CD8-positive, alpha-beta T cell (primary cell): ENCODE measurements at places on chromosomes 11 and 22.

- peak; percentile 42 for DNase-seq
Measured at GRCh38 chr11:72234920-72235319, 9.1 kb downstream of the PHOX2A start.

DNA sequence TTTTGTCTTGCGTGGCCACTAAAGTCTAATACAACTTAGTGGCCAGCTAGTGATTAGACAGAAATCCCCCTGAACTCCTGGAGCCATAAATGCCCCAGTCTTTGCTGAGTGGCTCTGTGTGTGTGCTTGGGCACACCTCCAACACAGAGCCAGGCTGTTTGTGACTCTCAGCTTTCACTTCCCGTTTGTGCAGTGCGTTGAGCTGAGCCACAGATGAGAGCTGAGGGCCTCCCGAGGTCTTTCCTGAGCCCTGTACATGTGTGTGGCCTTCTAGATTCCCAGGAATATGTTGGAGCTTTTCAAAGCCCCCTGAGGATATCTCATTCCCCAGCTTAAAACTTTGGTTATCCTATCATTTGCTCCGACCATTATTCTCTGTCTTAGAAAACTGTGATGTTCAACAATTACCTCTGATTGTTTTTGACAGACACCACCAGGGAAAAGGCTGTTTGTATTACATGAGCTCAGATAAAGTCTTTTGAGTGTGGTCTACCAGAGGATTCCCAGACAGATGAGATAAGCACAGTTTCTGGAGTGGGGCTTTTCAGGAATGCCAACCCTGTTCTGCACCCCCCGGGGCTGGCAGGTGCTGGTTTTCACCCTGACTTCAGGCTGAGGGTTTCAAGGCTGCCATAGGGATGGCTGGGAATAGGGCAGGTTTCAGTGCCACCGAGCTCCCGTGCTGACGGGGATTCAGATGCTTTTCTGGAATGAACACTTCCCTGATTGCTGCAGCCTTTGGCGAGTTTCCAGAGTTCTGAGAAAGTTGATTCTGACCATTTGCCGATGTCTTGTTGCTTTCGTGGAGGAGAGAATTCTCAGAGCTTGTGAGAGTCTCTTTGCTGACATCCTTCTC lies 23.8 kb downstream of the IGHMBP2 start:
- no peak for DNase-seq

DNA sequence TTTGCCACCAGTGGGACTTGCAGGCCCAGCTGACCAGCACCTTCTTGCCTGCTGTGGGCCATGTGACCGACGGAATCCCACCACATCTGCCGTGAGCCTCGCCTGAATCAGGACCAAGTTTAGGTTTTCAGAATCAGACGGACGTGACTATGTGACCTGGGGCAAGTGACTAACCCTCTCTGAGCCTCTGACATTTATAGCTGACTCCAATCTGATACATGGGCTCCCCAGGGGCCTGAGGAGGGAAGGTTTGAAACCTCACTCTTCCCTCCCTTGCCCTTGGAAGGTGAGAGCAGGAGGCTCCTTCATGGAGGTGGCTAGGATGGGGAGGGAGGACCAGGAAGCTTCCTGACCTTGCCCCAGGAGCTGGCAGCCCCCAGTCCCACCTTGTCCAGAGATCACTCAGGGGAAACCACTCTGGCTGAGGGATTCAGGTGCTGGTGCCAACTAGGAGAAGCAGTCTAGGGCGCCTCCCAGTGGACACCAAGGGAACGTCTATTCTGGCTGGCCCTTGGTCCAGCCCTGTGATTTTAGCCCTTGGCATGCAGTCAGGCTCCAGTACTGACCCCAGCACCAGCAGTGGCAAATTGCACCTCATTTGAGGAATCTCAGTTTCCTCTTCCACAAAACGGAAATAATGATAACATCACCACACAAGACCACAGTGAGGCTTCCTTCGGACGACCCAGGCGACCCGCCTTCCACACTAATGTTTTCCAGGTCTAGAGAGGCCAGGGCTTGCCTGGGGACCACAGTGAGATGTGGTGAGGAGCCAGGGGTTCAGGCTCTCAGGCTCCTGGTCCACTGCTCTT lies 47.2 kb upstream of the SYT7 start:
- DNase-seq: peak; percentile 35

DNA sequence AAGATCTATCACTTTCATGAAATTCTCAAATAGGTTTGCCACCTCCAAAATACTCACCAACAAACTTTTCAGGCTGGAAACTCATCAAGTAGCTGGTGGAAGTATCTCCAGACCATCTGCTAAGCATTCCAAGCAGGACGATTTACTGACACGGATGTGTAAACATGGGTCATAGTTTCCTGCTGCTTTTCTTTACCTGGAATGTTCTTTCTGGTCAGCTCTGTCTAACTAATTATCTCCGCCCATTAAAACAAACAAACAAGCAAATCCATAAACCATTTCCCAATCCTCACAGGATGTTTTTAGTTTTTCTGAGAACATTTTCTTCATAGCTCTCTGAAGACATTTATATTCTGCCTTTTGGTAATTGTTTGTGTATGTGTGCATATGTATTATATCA lies 397.0 kb downstream of the METTL15 start:
- no peak for DNase-seq

DNA sequence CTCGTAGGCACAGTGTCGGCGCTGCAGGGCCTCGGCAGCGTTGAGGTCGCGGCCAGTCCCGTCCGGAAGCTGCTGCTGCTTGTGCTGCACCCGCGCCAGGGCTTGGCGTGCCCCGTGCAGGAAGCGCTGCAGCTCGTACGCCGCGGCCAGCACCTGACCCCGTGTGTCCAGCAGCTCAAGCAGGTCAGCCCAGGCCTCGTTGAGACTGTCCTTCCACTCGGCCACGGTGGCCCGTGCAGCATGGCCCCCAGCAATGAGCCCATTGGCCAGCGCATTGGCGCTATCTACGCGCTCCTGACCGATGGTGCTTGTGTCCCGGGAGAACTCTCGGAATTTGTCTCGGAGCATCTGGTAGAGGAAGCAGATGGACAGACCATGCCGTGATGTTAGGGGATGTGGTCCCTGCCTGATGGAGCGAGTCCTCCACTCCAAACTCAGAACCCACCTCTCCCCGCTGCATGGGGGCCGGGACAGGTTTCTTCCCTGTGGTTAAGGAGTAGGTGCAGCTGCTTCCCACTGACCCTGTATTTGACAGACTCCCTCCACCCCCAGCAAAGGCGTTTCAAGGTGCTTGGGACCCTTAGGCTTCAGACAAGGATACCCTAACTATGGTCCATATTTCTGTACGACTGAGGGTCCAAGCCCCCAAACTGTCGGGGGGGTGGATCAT lies 13.8 kb upstream of the RBM4B start:
- no peak for DNase-seq

GRCh38 chr11:122920579-122920978 lies 38.0 kb downstream of the JHY start:
- DNase-seq: no peak
